H9 (cell line): ENCODE measurements at places on chromosomes 13 and 19. TPM values are rescaled to one million over a fixed set of nuclear protein-coding genes. Genes with fewer than 3 reads are reported as not detected.

PABPC3 gene
- total RNA-seq: 0.26 and 0.31 TPM in 2 replicates

DNA sequence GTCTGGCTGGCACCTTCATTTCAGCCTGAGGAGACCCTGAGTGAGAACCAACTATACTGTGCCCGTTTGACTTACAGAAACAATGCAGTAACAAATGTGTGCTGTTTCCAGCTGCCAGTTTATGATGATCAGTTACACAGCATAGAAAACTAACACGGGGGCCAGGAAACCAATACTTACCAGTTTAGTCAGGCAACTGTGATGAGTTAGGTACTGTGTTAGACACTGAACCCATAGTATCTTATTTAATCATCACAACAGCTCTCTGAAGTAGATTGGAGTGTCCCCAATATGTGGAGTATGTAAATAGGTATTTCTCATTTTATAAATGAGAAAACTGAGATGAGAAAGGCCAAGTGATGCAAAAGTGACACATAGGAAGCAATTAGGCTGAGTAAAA lies 620.9 kb upstream of the KLF12 start:
- no peaks in the 10 kb centered on the region for H3K4me1 ChIP-seq
- peaks cover 5% of the 10 kb centered on the region; the same call in 1 of the 2 replicates for H3K36me3 ChIP-seq
- no peak for DNase-seq
- H3K27ac ChIP-seq: no peak overlapping the region
- no peak overlapping the region for H3K4me3 ChIP-seq

DNA sequence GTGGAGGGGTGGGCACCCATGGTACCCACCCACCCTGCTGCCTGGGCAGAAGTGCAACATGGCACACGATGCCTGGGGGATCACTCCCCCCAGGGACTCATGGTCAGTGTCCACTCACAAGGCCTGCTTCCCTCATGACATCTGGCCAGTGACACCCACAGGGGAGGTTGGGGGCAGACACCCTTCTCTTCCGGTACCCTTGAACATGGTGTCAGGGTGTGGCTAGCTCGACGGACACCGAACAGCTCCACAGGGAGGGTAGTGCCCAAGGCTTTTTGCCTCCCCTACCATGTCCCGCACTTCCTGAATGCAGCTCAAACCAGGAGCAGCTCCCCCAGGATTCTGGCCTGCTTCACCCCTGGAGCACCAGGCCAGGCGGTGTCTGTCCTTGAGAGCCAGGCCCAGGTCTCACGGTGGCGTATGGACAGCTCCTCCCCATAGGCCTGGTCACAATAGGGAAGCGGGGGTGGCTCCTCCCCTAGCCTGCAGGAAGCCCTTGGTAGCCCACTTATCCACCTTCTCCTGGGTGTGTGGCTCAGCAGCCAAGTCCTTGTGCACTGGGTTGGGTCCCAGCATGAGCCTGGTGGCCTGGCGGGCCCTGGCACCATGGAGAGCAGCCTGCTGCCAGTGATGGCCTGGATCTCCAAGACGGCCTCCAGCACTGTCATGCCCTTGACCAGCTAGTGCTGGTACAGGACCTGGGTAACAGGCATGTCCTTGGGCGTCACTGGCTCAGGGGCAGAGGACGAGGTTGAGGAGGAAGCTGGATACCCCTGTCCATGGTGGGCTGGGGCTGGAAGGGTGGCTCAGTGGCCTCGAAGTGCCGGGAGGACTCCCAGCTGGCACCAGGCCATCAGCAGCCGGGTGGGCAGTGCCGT lies 7.8 kb downstream of the ACP4 start:
- H3K4me1 ChIP-seq: peaks cover 5% of the 10 kb centered on the region; the same call in 1 of the 2 replicates
- H3K36me3 ChIP-seq: peaks cover 77% of the 10 kb centered on the region
- no peak overlapping the region for H3K4me3 ChIP-seq

- no peaks in the 10 kb centered on the region for H3K36me3 ChIP-seq
- no peaks in the 10 kb centered on the region for H3K27me3 ChIP-seq
- no peak overlapping the region for H3K27ac ChIP-seq
Observed at GRCh38 chr19:51772977-51773376, 12.0 kb downstream of the FPR2 start.

DNA sequence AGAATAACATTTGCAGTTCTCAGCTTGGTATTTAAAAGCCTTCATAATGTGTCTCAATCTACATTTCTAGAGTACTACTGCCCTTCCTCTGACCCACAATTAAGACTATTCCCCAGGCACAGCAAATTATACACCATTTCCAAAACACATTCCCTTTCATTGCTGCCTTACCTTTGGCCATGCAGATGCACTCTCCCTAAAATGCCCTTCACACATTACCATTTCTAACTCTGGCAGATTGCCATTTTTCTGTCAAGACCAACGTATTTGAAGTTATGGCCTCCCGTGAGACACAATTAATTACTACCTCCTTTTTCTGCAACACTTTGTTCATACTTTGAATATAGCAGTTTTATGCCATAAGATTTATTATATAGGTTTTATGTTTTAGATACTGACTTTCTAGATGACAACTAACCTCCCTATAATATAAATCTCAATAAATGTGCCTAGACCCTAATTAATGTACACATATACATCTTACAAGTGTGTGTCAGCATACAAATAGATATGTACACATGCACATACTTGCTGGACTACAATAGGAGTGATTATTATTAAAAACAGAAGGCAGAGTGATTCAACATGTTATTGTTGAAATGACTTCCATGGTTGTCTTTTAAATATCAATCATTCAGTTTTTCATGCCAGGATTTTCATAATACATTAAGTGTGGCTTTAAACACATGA lies 2902.5 kb downstream of the PCDH9 start:
- no peak overlapping the region for H3K4me3 ChIP-seq
- DNase-seq: no peak
- no peak overlapping the region for H3K27ac ChIP-seq
- no peaks in the 10 kb centered on the region for H3K4me1 ChIP-seq
- H3K27me3 ChIP-seq: no peaks in the 10 kb centered on the region

SIGLECL1 gene
- not detected in 2 replicates for total RNA-seq

GFY gene
- total RNA-seq: 1.1 and 1.3 TPM in 2 replicates

NDFIP2 gene
- total RNA-seq: 26.5 and 31.0 TPM in 2 replicates

CASP14 gene
- not detected in 2 replicates for total RNA-seq

DNA sequence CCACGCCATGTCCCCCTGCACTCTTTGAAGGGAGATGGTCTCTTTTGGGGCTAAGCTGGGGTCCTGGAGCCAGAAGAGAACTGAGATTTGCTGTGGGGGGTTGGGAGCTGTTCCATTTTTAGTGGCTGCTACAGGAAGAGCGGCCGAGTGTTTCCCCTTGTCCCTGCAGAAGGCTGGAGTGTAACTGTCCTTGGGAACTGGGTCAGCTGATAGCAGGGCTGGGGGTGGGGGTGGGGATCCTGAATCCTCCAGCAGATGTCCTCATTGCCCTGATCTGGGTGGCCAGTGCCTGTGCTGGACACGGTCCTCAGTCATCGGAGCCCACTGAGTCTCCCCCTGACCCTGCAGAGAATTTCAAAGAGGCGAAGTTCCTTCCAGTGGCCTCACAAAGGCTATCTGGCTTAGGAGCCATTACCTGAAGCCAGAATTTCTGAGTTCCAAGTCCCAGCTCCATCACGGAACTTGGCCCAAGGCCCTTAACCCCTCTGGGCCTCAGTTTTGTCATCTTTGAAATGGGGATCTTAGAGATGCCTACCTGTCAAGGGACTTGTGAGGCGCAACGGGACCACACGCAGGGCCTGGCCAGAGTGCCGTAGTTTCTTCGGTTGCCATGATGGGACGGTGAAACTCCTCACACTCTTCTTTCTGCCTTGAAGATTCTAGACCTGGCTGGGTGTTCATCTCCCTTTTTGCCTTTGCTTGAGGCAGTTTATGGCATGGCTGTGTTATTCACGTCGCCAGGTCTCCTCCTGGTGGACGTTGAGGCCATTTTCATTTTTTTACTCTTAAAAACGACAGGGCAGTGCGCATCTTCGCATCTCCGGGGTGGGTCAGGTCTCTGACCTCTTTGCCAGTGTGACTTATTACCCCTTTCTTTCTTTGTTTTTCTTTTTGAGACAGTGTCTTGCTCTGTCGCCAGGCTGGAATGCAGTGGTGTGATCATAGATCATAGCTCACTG lies 51.9 kb downstream of the DNM2 start:
- no peaks in the 10 kb centered on the region for H3K4me1 ChIP-seq
- H3K36me3 ChIP-seq: peaks cover 19% of the 10 kb centered on the region
- no peak overlapping the region for H3K27ac ChIP-seq

SSC5D gene
- 2.5 and 3.2 TPM in 2 replicates for total RNA-seq
